Omental fat pad (tissue), 4 donors: ENCODE measurements at places on chromosomes 5 and 9.

DNA sequence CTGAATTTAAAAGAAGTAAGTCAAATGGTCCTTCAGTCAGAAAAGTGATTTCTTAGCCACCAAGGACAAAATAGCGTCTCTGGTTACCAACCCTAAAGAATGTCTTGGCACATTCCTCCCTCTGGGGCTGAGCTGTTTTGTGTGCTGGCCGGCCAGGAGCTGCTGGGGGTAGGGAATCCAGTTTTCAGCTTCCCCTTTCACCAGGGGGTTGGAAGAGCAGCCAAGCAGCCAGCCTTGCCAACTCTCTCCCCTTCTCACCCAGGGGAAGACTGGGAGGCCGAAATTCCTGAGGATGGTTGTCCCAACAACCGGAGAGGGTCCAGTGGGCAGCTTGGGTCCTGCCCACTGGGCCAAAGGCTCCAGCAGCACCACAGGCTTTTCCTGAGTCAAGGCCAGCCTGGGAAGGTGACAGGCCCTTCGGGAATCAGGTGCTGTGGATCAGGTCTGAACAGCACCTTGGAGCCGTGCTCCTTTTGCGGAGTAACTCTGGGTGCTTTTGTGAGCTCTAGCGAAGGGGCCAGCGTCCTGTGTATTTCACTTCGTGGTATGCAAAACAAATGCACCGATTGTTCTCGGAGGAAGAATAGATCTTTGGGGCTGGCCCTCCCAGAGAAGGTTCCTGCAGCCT, 4.2 kb downstream of the WWC1 start:
- DNase-seq, result no peak

DNA sequence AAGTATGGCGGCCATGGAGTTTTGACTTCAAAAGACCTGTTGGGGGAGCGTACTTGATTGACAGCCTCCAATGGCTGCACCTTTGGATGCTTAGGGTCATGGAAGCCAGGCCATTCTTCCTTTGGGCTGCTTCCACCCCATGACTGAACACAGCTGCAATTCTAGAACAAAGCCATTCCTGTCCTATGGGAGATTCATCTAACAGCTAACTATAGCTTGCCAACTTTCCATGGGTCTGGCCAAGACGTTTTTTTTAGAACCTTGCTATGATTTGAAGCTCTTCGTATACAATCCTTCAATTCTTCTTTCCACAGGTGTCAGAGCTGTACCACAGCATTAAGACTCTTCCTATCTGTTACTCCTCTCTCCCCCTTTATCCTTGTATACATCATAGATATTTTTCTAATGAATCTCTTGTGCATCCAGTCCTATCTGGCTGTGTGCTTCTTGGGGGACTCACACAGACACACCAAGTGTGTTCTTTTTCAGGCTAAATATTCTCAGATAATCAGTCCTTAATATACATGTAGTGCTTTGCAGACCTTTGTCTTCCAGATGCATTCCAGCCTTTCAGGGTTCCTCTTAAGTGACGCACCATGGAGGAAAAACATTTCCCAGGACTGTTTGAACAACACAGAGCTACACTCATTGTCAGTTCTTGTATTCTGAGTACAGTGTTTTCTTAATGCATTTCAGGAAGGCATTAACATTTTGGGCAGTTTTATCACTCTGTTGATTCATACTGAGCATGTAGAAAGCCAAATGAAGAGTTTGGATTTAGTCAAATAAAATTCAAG, 198.9 kb downstream of the TAF11L14 start:
- DNase-seq, result no peak

DNA sequence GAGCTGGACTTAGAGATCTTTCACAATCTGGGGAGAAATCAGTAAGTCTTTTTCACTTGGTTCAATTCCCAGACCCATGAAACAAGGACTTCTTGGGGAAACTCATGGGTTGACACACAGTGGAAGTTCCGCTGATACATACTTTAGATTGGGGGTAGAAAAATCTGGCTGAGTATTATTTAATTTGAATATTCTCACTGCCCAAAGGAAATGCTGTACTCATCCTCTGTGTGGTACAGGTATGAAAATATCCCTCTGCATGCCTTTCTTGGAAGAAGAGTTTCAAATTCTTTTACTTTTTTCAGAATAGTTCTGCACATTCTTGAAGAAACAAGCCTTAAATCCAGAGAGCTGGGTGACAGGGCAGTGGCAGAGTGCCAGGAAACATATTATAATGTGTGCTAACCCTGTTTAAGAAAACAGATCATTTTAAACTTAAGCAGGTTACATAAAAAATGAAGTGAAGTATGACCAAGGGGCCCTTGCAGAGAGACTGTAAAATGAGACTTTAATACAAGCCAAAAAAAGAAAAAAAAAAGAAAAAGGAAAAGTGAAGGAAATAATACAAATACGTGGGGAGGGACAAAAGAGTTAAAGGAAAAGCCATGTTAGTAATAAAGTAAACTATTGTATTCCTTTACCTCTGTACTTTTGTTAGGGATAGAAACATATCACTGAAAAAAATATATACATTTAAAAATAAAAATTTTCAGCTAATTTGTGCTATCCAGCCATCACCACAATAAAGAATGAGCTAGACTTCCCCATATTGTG, 173.4 kb upstream of the NR3C1 start:
- DNase-seq, result no peak

DNA sequence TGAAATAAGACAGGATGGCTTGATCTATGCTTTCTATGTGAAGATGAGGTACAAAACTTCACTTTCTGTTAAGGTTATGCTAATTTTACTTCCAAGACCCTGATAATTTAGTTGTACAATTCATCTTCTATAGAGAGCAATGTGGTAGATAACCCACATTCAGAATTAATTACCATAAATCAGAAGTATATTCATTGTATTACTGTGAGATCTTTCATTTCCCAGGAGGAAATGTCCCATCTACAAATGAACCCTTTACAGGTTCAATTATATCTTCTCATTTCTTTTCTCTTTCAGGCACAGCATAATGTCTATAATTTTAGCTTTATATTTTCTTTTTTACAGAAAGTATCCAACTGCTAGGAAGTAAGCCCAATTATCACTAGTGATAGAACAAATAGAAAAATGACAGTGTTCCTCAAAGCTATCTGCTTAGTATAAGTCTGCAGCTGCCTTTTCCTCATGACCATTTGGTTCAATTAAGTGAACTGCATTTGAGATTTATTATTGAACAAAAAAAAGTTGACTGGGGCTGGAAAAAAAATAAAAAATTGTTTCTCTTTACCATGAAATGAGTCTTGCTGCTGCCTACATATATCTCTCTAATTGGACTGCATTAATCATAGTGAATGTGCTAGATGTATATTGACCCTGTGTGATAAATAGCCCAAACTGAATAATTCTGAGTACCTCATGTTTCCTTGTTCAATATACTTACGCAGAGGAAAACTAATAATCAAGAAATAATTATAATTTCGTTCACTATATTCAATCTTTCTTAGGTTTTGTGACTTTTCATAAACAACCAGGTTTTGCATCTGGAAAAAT, 1329.4 kb downstream of the PTPRD start:
- DNase-seq, result no peak

GRCh38 chr5:116506488-116506887, 68.1 kb downstream of the SEMA6A start:
- no peak for DNase-seq

DNA sequence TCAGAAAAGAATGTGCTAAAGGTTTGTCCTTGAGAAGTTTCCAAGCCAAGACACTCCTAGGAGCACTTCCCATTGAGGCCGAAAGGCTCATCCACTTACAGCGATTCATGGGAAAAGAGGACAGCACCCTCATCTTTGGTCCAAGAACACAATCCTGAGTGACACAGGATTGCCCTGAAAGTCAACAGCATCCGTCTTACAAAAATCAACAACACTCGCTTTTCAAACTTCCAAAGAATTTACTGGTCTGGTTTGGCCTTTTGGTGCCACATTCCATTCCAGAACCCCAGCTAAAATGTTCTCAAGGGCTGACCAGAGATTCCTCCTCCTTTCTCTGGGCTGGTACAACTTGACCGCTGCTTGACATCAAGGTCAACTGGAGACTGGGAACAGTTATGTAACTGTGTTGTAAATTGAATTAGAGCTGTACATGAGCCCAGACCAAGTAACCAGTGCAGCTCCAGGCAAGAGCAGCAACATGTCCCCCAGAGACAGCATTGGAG, 415.8 kb upstream of the PIK3R1 start:
- no peak for DNase-seq

- no peak for DNase-seq
Measured at GRCh38 chr9:71816916-71817451, 48.7 kb upstream of the CEMIP2 start.

DNA sequence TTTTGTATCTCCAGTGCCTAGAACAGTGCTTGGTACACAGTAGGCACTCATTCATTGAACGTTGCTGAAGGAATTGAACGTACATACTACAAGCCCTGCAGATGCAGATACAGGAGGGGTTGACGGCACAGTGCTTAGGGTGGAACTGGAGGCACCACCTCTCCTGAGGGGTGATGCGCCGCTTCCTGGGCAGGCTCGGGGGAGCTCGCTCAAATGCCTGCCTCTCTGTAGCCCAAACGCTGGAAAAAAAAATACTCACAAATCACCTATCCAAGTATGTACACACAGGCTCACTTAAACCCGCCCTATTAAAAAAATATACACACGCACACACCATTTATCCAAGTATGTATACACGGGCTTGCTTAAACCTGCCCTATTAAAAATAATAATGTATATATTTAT, 536 bp upstream of the COMMD10 start:
- no peak for DNase-seq

GRCh38 chr9:34549407-34549732, 26.6 kb upstream of the ENHO start:
- no peak for DNase-seq

- DNase-seq, result no peak
Measured at GRCh38 chr5:149939546-149939945, 5.0 kb downstream of the PDE6A start.

- DNase-seq, result no peak
Measured at GRCh38 chr5:124819201-124819600, 72.8 kb upstream of the ZNF608 start.

GRCh38 chr9:19378647-19379046, 1.4 kb downstream of the RPS6 start:
- DNase-seq, result no peak

GRCh38 chr5:172410662-172411483, 43.5 kb downstream of the SH3PXD2B start:
- no peak for DNase-seq

DNA sequence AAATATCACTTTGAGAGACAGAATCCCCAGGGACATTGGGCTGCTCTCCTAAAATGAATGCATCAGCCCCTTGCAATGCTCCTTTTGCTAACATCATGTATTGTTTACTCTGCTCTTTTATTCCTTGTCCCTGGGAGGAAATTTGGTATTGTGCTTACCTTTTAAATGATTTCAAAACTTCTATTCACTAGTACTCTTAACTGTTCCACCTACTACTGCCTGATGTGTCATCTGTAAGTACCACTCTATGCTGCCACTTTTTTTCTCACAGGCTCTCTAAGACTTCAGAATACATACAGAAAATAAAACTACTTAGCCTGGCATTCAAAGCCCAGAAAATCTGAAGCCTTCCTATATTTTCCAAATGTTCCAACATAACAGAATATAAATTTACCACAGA, 667.2 kb downstream of the BRINP1 start:
- DNase-seq, result no peak
